Naive thymus-derived CD4-positive, alpha-beta T cell (primary cell): ENCODE measurements at places on chromosomes 12 and 14.

DNA sequence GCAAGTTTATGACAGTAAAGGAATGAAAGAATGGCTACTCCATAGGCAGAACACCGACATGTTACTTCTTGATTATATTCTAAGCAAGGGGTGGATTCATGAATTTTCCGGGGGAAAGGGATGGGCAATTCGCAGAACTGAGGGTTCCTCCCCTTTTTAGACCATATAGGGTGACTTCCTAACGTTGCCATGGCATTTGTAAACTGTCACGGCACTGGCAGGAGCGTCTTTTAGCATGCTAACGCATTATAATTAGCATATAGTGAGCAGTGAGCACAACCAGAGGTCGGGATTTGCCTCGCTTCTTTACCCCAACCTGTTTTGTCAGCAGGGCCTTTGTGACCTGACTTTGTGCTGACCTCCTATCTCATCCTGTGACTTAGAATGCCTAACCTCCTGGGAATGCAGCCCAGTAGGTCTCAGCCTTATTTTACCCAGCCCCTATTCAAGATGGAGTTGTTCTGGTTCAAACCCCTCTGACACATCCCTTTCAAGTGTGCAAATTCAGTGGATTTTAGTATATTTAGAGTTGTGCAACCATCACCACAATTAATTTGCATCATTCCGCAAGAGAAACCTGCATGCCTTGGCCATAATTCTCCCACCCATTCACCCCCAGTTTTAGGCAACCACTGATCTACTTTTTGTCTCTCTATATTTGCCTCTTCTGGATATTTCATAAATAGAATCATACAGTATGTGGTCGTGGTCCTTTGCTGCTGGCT, 27.4 kb downstream of the PALS1 start:
- DNase-seq = no peak

DNA sequence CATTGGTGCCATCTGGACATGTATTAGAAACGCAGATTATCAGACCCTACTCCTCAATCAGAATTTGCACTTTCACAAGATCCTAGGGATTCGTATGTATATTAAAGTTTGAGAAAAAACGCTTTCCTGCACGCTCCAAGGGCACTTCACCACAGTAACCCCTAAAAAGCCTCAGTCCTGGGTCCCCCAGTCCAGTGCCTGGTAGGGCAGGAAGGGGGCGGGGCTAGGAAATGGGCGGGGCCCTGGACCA, 369 bp downstream of the DEPDC4 start:
- DNase-seq = peak; percentile 90

GRCh38 chr14:83071888-83072501, 1538.3 kb upstream of the SEL1L start:
- no peak for DNase-seq

- DNase-seq = no peak
Observed at GRCh38 chr14:64550621-64551333, 1.0 kb downstream of the PPP1R36 start.

GRCh38 chr14:103121846-103122584, 1.2 kb upstream of the TNFAIP2 start:
- no peak for DNase-seq

DNA sequence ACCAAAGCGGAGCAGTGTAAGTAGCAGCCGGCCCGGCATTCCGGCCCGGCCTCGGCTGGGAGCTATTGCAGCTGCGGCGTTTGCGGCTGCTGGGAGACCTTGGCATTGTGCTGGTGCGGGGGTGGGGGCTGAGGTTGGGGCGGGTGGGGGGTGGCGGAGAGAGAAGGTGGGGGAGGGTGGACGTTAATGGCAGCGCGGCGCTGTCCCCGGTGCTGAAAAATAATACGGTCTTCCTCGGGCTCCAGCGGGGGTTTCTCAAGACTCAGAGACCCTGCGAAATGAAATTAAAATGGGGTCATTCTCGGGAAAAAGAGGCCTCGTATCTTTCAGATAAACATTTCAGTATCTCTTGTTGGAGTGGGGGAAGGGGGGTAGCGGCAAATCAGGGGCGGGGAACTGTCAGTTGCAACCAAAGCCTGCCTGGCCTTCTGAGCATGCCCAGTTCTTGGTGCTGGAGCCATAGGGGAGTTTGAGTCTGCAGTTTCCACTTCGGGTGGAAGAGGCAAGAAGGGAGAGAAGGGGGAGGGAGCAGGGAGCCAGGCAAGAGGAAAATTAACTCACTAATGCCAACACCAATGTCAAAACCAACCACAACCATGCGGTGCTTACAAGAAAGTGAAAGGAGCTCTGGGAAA, 414 bp downstream of the UNC79 start:
- DNase-seq = no peak

DNA sequence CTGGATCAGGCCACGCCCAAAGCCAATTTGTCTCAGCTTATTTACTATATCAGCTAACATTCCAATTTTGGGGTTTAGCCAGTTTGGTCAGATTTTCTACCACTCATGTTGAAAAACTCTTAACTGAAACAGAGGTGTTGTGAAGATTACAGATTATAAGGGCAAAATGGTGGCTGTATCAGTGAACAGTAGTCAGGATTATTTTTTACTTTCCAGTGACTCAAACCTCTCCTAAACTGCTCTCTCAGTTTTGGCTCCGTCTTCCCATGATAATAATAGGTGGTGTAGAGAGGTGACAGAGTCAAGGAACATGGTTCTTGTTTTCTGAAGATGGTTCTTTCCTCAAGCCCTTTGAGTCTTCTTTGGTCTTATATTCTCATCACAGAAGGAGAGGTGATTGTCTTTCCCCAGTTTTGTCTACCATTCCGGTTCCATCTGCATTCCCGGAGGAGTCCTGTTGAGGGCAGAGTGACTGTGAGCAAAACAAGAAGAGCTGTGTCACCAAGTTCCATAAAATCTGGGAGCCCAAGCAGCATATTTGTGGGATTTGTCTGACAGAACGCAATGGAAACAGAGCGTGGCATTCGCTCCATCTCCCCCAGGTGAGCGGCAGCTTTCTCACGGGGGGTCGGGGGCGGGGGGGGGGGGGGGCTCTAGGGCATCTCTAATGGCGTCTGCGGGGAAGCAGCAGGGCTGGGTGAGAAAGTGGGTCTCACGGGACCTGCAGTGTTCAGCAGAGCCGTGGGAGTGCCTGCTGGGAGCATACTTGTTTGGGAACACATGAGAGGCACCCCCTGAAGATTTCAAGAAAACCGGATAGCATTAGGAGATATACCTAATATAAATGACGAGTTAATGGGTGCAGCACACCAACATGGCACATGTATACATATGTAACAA, 59.1 kb downstream of the TBC1D30 start:
- DNase-seq = no peak

- no peak for DNase-seq
Observed at GRCh38 chr14:73209953-73210352, 27.4 kb upstream of the PAPLN start.

- DNase-seq = peak; percentile 70
Observed at GRCh38 chr14:77094672-77095284, 3.3 kb upstream of the CIPC start.
